ENCODE measurements at places on chromosomes 7 and 10. TPM values are rescaled to one million over a fixed set of nuclear protein-coding genes. Genes with fewer than 3 reads are reported as not detected.

CALCR gene
- total RNA-seq, result not detected

CPA2 gene
- total RNA-seq, result not detected

PILRA gene
- total RNA-seq, result 8.6 TPM

EPO gene
- not detected for total RNA-seq

NDUFB8 gene
- total RNA-seq, result 170 TPM

MBL2 gene
- total RNA-seq, result not detected

CREB5 gene
- total RNA-seq, result 0.23 TPM

PTPRE gene
- total RNA-seq, result 29.5 TPM

STK31 gene
- total RNA-seq, result 1.1 TPM

GRID2IP gene
- total RNA-seq, result 2.6 TPM

SLC39A12 gene
- not detected for total RNA-seq

TAS2R41 gene
- not detected for total RNA-seq

PRSS37 gene
- total RNA-seq, result not detected

All from naive thymus-derived CD8-positive, alpha-beta T cell (primary cell).